ENCODE measurements at places on chromosomes 11 and 22.

DNA sequence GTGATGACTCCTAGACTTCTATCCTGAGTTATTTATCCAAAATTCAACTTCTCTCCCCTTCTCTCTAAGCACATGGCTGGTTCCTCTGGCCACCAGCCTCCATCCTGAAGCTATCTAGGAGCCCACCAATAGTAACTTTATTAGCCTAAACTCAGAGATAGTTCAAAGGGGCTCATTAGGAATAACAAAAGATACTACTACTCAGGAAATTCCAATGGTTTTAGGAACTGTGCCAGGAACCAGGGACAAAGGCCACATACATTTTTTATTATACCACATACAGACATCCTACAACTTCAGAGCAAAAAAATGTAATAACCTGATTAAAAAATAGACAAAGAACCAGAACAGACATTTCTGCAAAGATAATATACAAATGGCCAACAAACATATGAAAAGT, 27.9 kb downstream of the SLC25A17 start:
- peak; percentile 21 for DNase-seq

DNA sequence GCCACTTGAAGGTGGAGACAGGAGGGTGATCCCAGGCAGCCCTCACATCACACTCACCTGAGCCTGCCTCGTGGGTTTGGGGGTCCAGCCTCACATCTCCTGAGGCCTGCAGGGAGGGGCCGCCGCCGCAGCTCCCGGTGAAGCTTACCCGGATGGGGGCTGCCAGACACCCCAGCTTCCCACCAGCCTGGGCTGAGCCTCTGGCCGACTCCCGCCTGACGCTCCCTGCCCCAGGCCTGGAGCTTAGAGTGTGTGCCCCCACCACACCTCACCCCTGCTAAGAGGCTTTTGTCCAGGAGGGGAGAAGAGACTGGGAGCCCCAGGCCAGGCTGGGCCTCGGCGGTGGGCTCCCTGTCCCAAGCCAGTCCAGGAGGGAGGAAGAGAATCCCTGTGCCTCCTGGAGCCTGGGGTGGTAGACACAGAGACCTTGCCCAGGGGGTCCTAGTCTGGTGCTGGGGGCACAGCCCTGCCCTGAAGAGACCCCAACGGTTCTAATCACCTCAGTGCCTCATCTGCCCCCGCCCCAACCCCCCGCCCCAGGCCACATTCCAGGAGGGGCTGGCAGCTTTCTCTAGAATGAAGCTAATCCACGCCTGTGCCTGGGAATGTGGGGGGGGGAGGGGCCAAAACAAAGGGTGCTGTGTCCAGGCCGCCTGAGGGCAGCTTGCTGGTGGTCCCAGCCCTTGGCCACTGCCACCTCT, at the start of gene SLC16A8:
TSS of gene SLC16A8 (minus strand) at position 254 of the 701 bp plus-strand sequence. CDS start 1,311 bp downstream, outside the sequence.
- no peak for DNase-seq

DNA sequence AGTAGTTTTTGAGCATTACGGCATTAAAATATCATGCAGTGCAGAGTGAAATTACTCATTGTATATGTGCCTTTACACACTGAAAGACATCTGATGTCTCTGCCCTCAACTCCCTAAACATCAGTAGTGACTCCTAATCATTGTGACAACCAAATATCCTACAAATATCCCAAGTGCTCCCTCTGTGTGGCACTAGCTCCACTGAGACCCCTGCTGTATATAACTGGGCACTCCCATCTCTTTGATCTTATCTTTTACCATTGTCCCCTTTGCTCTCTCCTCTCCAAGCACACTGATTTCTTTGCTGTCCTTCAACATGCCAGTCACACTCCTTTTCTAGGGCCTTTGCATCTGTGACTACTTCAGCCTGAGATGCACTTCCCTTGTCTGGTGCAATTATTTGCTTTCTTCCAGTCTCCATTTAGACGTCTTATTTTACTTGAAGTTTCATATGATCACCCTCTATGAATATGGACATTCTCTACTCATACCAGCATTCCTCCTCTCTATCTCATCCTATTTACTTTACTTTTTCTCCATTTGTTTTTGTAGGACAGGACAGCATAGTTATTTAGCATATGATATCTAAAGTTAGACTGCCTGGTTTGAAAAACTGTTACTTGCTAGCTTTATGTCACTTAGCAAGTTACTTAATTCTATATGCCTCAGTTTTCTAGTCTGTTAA, 2.4 kb downstream of the SLC5A12 start:
- DNase-seq: no peak

- DNase-seq: no peak
These were observed 35.5 kb upstream of the VWA5A start for GRCh38 chr11:124079631-124080326.

- DNase-seq: peak; percentile 55
These were observed 143.2 kb upstream of the GRIA4 start for GRCh38 chr11:105466582-105467228.

DNA sequence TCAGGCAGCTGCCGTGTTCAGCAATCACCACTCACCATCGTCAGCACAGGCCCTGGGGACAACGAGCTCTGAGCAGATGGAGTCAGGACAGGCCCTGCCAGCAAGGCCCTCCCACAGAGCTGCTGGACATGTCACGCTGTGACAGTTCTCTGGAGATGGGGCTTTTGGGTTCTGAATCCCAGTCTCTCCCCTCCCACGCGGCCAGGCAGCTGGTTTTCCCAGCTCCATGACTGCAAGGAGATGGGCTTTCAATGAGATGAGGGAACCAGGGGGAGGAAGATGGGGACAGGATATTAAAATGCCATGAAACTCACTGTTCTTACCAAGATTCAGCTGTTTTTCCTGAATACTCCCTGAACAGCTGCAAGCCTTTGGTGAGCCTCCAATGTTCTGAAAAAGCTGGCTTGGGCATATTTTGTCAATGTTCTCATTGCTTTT, 305.9 kb downstream of the BRD1 start:
- no peak for DNase-seq

DNA sequence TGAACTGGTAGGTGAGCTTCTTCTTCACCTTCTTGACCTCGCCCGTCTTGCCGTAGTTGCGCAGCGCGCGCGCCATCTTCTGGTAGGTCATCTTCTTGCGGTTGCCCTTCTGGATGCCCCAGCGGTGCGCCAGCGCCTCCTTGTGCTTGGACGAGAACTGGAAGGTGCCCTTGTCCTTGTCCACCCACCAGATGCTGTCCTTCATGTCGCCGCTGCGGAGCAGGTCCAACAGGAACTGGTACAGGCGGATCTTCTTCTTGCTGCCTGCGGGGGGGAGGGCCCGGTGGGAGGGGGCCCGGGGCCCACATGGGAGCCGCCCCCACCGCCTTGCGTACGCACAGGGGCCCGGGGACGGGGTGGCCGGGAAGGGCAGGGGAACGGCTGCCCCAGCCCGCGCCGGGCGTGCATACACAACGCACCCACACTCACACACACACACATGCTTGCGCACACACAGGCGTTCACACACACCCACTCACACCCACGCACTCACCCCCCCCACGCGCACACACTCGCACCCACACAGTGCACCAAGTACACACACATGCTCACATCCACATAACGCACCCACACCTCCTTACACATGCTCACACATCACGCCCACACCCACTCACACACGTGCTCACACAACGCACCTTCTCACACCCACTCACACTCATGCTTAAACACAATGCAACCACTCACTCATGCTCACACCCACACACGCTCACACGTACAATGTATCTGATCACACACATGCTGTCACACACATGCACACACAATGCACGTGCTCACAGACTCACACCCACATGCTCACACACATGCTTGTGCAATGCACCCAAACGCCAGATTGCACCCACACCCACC, 3.0 kb upstream of the MYBPC3 start:
- DNase-seq: peak; percentile 88

GRCh38 chr11:97354576-97354975, 964.8 kb downstream of the JRKL start:
- DNase-seq: no peak

DNA sequence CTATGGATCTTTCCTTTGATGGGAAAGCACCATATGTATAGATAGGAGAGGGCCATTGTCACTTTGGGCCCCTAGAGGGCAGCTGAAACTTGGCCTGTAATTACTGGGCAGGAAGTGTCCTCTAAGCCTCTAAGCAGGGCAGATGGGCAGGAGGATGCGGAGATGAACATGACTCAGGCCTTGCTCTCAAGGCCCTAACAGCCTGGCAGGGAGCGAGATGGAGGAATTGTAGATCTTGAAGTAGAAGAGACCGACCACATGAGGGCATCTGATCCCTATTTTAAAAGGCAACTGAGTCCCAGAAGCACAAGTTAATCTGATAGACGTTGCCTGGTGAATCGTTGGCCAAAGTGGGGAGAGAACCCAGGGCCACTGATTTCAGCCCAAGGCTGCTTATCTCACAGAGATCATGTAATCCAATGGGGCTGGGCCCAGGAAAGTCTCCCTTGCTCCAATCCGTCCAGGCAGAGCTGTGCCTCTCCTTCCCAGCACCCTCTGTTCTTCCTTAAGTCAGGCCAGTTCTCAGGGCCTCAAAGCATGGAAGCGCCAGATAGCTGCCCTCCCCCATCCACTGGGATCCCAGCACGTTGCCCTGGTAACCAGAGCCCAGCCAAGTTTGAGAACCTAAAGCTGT, 2.5 kb upstream of the SEPTIN3 start:
- peak; percentile 94 for DNase-seq

GRCh38 chr11:61731952-61732675, 20.3 kb upstream of the MYRF start:
- no peak for DNase-seq

GRCh38 chr22:44702479-44703198, 635 bp downstream of the PRR5 start:
- DNase-seq: no peak

- DNase-seq: no peak
These were observed 404.2 kb upstream of the NARS2 start for GRCh38 chr11:78978831-78979230.

DNA sequence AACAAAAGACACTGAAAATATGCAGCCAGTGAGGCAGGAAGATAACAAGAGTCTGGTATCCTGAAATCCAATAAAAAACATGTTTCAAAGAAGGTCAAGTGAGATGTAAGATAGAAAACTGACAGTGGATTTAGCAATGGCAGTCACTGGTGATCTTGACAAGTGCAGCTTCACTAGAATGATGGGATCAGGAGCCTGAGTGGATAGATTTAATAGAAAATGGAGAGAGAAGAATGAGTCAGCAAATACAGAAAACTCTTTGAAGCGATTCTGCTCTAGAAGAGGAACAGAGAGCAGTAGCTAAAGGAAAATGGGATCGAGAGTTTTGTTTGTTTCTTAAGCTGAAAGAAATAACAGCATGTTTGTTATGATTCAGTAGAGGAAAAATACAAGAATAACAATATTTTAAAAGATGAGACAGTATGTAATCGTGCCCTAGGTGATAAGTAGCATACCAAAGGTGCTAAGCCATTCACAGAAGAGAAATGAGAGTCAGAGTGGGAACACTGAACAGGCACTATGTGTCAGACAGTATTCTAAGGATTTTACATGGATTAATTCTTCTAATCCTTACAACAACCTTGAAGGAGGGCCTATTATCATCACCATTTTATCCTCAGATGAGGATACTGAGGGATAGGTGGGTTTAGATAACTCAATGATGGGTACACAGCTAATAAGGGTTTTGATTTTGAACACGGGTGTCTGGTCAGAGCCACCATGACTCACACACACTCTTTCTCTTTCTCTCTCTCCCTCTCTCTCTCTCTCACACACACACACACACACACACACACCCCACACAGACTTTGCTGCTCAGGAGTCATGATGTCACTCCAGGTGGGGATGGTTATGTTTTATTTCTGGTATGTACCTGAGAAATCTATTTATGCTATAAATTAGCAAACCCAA, 36.3 kb downstream of the MRE11 start:
- peak; percentile 6 for DNase-seq

DNA sequence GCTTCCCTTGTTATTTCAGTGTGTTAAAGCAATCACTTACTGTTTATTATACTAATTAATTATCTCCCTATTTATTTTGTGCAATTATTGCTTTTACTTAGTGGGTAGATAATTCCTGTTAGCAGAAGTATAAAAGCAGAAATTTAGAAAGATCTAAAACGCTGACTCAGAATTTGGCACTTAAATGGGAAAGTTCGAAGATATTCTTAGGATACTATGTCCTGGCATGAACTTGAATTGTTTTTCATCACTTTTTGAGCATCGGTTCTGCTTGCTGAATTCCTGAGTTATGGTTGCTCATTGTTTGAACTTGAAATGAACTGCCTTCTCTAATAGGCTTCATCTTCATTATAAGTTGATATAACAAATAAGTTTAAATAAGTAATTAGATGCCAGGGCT, 325.4 kb downstream of the JRKL start:
- DNase-seq: no peak

- no peak for DNase-seq
These were observed 9.8 kb downstream of the OR51F2 start for GRCh38 chr11:4830909-4831308.

GRCh38 chr22:38298312-38299005, 18.8 kb downstream of the CSNK1E start:
- DNase-seq: peak; percentile 99

- no peak for DNase-seq
These were observed 6.5 kb downstream of the TMEM138 start for GRCh38 chr11:61368646-61369045.

- no peak for DNase-seq
These were observed 311.3 kb downstream of the CTTN start for GRCh38 chr11:70709596-70709995.

- DNase-seq: no peak
These were observed 6.8 kb upstream of the CREB3L1 start for GRCh38 chr11:46270684-46271083.

GRCh38 chr11:43034341-43034740, 277.5 kb upstream of the API5 start:
- DNase-seq: no peak

DNA sequence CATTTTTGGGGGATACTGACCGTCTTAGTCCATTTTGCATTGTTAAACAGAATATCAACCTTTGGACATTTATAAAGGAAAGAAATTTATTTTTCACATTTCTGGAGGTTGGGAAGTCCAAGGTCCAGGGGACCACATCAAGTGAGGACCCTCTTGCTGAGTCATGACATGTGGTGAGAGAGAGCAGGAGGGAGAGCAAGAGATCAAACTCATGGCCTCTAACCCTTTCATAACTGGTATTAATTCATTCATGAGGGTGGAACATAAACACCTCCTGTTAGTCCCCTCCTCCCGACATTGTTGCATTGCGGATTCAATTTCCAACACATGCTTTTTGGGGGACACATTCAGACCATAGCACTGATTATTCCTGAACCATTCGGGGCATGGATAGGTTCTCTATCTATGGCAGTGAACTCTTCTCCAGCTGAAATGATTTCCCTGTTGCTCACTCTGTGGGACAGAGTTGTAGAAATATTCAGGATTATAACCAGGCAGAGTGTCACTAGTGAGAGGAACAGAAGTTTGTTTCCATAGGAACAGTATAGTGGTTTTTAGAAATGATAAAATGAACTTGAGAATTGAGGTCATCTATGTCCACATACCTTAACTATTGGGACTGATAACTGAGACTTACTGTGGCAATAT, 88.2 kb upstream of the OR9Q1 start:
- DNase-seq: no peak

GRCh38 chr11:90344546-90344945, 121.7 kb upstream of the CHORDC1 start:
- DNase-seq: no peak

GRCh38 chr11:82529936-82530335, 203.7 kb downstream of the FAM181B start:
- DNase-seq: no peak

Measured in HT1080 (cell line).